ENCODE measurements at places on chromosomes 4 and X. TPM values are rescaled to one million over a fixed set of nuclear protein-coding genes. Genes with fewer than 3 reads are reported as not detected.

- peaks cover 7% of the 10 kb centered on the region for H3K4me1 ChIP-seq
- DNase-seq, result no peak
- no peaks in the 10 kb centered on the region for H3K27me3 ChIP-seq
- H3K4me3 ChIP-seq, result no peak overlapping the region
These were observed 3.4 kb upstream of the HOPX start for GRCh38 chr4:56684320-56685050.

DNA sequence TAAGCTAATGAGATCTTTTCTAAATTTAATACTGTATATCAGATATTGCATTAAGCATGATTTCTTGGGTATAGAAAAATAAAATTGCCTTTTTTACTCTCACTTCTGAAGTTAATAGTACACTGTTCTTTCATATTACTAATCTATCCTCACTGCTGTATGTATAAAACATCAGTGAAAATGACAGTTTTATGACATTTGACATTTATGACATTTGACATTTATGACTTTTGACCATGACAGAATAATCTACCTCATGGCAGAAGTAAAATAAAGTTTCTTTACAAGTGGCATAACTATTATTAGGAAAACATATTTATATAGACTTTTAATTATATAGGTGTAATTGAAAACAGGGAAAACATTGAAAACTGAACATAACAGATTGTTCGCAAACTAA, 13.3 kb downstream of the GRID2 start:
- no peak overlapping the region for H3K27ac ChIP-seq
- no peaks in the 10 kb centered on the region for H3K36me3 ChIP-seq
- H3K27me3 ChIP-seq, result no peaks in the 10 kb centered on the region
- H3K4me3 ChIP-seq, result no peak overlapping the region
- no peak for DNase-seq
- no peaks in the 10 kb centered on the region for H3K4me1 ChIP-seq

DNA sequence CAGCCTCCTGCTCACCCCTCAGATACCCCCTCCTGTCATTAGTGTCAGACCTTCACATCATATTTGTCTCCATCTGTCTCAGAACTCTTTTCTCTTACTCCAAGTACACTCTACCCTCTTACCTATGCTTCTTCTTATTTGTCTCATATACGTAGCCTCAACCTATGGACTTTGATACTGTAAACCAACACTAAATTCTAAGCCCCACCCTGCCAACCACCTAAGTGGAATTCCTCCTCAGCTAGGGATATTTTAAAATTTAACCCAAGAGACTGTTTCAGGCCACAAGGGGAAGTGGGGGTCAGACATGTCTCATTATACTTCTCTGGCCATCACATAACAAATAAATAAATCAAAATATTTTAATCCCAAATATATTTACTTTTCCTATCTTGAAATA, 778.1 kb upstream of the GRID2 start:
- no peak overlapping the region for H3K27ac ChIP-seq
- H3K36me3 ChIP-seq, result no peaks in the 10 kb centered on the region
- DNase-seq, result no peak
- no peaks in the 10 kb centered on the region for H3K27me3 ChIP-seq

DNA sequence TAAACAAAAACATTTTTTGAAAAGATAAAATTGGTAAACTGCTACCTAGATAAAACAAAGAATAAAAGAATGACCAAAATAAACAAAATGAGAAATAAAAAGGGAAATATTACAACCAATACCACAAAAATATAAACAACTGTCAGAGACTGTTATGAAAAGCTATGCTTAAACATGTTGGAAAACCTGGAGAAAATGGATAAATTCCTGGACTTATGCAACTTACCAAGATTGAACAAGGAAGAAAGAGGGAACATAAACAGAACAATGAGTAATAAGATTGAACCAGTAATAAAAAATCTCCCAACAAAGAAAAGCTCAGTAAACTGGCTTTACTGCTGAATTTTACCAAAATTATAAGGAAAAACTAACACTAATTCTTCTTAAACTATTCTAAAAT, 518.7 kb downstream of the GRXCR1 start:
- no peaks in the 10 kb centered on the region for H3K4me1 ChIP-seq
- DNase-seq, result no peak
- no peaks in the 10 kb centered on the region for H3K27me3 ChIP-seq
- no peak overlapping the region for H3K27ac ChIP-seq
- no peaks in the 10 kb centered on the region for H3K36me3 ChIP-seq

DNA sequence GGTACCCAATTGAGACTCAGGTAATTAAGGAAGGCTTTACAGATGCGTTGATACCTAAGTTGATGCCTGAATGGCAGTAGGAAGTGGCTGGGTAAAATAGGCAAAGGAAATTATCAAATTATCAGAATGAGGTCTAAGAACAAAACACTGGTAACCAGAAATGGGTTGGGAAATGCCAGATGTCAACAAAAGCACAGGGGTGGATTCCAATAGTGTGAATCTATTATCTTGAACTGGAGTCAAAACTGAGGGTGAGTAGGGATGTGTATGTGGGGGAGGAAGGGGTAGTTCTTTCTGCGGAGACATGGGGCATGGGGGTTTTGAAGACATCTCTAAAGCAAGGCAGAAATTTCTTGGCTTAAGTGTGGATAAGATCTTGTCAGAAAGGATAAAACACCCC, 16.0 kb upstream of the SEPTIN6 start:
- no peaks in the 10 kb centered on the region for H3K4me1 ChIP-seq
- no peaks in the 10 kb centered on the region for H3K27me3 ChIP-seq
- no peak overlapping the region for H3K4me3 ChIP-seq
- no peak overlapping the region for H3K27ac ChIP-seq

GRCh38 chr4:72951628-72952027, 117.9 kb downstream of the COX18 start:
- H3K36me3 ChIP-seq, result no peaks in the 10 kb centered on the region
- H3K27ac ChIP-seq, result no peak overlapping the region
- H3K4me3 ChIP-seq, result no peak overlapping the region
- no peak for DNase-seq
- H3K27me3 ChIP-seq, result no peaks in the 10 kb centered on the region
- H3K4me1 ChIP-seq, result no peaks in the 10 kb centered on the region

- no peaks in the 10 kb centered on the region for H3K27me3 ChIP-seq
- no peak for DNase-seq
- no peak overlapping the region for H3K4me3 ChIP-seq
- H3K27ac ChIP-seq, result no peak overlapping the region
- no peaks in the 10 kb centered on the region for H3K4me1 ChIP-seq
- no peaks in the 10 kb centered on the region for H3K36me3 ChIP-seq
These were observed 389.0 kb upstream of the ZFP42 start for GRCh38 chr4:187606581-187606980.

DNA sequence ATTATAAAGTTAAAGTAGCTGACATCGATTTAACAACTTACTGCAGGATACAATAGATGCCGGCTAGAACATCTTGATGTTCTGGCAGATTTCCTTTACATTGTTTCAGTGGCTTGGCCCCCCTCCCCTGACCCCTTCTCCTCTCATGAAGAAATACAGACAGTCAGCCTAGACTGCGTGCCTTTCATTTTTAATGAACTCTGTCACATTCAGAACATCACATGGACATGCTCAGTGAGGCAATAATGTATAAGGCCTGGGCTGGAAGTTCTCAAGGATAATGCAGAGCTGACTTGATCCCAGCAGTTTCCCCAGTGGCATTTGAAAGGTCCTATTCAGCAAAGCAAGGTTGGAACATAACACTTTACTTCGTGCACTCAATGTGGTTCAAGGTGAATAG, 239.2 kb downstream of the ANK2 start:
- DNase-seq, result no peak
- H3K4me3 ChIP-seq, result no peak overlapping the region
- no peak overlapping the region for H3K27ac ChIP-seq

GRCh38 chr4:53121264-53121865, 244.5 kb downstream of the SCFD2 start:
- H3K4me1 ChIP-seq, result no peaks in the 10 kb centered on the region
- no peak overlapping the region for H3K4me3 ChIP-seq
- H3K27ac ChIP-seq, result no peak overlapping the region

DNA sequence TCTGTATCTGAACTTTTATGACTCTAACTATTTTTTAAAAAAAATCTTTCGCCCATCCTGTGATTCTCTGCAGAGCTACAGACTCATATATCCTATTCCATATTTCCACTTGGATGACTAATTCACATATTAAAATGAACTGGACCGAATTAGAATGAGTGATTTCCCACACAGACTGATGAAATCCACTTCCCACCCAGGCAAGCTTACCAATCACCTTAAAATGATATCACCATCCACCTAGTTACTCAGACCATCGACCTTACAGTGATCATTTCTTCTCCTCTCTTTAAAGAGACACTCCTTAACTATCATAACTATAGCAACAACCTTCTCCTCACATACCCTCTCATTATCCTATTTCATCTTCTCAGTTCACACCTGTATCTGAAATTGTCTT, 34.1 kb upstream of the GUCY1B1 start:
- H3K4me3 ChIP-seq, result no peak overlapping the region
- H3K36me3 ChIP-seq, result no peaks in the 10 kb centered on the region
- H3K4me1 ChIP-seq, result no peaks in the 10 kb centered on the region
- DNase-seq, result no peak
- H3K27me3 ChIP-seq, result no peaks in the 10 kb centered on the region
- H3K27ac ChIP-seq, result no peak overlapping the region

DNA sequence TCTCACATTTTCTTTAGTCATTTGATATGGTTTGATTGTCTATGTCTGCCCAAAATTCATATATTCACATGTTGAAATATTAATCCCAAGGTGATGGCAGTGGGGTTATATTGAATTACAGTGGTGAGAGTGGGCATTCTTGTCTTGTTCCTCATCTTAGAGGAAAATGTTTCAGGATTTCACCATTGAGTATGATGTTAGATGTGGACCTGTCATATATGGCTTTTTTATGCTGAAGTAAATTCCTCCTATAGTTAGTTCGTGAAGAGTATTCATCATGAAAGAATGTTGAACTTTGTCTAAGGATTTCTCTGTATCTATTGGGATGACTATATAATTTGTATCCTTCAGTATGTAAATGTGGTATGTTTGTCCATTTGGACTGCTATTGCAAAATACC, 512.3 kb upstream of the EPHA5 start:
- no peak overlapping the region for H3K4me3 ChIP-seq
- no peak for DNase-seq
- H3K27ac ChIP-seq, result no peak overlapping the region
- no peaks in the 10 kb centered on the region for H3K36me3 ChIP-seq
- H3K4me1 ChIP-seq, result no peaks in the 10 kb centered on the region

DNA sequence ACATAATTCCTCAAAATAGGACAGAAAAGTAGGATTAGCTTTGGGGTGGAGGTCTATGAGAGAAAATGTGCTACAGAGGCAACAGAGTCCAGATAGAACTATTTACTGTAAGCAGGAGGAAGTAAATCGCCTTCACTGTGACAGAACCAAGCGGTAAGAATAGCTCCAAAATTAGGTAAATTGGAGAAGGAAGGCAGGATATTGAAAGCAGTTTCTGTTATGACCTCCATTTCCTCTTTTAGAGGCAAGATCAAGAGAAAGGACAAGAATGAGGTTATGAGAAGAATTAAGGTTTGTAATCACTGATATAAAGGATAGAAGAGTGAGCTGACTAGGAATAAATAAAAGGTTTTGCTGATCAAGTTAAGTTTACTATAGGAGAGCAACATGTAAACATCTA, 44.1 kb upstream of the NEUROG2 start:
- no peaks in the 10 kb centered on the region for H3K36me3 ChIP-seq
- H3K27me3 ChIP-seq, result no peaks in the 10 kb centered on the region
- no peak overlapping the region for H3K4me3 ChIP-seq

UGT2A3 gene
- total RNA-seq, result not detected

TBX22 gene
- total RNA-seq, result not detected

TRIM61 gene
- total RNA-seq, result 1.2 TPM

CT45A5 gene
- 1.2 TPM for total RNA-seq

HERC6 gene
- total RNA-seq, result 13.0 TPM

RXFP1 gene
- total RNA-seq, result 7.9 TPM

CHIC2 gene
- total RNA-seq, result 28.7 TPM

Data from upper lobe of right lung (tissue), 1 donor.